Stimulated activated CD8-positive, alpha-beta memory T cell treated with anti-CD3 and anti-CD28 coated beads, Interleukin-7, amount 100 ng/mL, for 1 hour (primary cell): ENCODE measurements at places on chromosomes 13 and 19.

- DNase-seq = no peak
Observed at GRCh38 chr13:86121881-86122280, 322.7 kb upstream of the SLITRK6 start.

DNA sequence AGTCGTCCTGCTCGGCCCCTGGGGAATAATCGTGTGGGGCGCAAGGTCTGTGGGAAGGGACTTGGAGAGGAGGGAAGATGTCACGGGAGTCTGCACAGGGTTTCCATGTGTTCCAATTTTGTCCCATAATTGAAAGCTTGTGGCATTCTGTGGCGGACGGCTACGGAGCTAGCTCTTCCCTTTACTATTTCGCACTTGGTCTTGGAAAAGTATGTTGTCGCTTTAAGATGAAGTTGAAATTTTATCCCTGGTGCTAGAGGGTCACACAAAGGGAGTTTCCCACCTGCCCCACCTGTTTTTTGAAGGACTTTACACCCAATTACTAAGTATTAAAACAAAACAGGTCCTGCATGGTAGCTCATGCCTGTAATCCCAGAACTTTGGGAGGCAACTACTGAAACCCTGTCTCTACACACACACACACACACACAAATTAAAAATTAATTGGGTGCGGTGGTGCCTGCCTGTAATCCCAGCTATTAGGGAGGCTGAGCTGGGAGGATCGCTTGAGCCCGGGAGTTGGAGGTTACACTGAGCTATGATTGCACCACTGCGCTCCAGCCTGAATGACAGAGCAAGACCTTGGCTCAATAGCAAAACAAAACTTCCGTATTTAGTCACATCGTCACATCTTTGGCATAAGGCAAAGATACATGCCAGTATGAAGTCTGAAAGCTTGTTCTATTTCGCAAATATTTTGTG is 967 bp upstream of the TPT1 start:
- DNase-seq = no peak

- DNase-seq = no peak
Observed at GRCh38 chr13:31167490-31167889, 5.8 kb upstream of the HSPH1 start.

DNA sequence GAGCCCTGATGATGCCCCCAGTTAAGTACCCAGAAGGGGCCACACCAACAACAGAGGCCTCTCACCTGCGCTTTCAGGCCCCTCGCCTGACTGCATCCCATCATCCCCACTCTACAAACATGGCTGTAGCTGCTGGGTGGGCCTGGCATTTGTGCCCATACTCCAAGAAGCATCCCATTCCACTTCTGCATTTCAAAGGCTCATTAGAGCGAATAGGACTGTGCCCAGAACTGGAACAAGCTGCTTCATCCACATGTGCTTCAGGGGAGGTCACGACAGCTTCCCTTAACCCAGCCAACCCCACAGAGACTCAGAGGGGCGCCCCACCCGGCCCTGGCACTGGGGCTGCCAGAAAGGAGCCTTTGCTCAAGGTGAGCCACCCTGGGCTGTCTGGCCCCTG is 156.9 kb downstream of the SIPA1L3 start:
- DNase-seq = no peak

DNA sequence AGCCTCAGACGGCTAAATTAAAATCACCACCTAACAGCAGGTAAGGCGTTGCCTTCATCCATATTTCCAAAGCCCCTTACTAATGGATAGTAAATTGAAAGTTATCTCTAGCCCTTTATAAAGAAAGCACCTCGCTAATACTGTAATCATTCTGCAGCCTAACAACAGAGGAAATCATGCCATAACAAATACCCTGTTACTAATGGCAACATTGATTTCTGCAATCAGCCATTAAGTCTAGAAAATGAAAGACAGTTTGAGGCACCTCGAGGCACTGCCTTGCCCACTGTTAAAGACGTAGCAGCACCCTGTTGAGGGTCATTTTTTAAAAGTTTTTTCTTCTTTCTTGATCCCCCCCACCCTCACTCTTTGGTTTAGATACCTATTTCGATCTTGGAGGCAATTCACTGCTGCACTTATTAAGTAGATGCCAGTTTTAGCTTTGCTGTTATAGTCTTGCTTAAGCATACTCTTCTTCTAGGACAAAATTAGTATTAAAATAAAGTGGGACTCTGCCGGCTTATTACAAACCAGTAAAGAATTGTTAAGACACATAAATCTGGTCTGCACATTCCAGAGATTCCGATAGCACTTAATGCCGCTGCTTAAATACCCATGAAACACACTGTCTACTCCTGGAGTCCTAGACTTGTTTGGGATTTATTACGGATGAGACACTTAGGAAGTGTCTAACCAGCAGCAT is 74.8 kb downstream of the ZNF536 start:
- DNase-seq = no peak
